Suppressor macrophage treated with lipopolysaccharide for 4 hours (primary cell): ENCODE measurements at places on chromosomes 6 and 20.

DNA sequence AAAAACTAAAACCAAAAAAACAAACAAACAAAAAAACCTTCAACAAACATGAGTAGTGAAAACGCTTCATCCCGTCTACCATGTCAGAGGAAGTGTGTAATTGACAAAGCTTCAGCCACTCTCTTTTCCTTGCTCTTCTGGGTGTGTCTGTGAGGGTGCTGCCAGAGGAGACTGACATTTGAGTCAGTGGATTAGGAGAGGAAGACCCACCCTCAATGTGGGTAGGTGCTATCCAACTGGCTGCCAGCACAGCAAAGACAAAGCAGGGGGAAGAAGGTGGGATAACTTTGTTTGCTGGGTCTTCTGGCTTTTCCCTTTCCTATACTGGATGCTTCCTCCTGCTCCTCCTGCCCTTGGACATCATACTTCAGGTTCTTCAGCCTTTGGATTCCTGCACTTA lies 145.6 kb downstream of the TASP1 start:
- no peak for DNase-seq

DNA sequence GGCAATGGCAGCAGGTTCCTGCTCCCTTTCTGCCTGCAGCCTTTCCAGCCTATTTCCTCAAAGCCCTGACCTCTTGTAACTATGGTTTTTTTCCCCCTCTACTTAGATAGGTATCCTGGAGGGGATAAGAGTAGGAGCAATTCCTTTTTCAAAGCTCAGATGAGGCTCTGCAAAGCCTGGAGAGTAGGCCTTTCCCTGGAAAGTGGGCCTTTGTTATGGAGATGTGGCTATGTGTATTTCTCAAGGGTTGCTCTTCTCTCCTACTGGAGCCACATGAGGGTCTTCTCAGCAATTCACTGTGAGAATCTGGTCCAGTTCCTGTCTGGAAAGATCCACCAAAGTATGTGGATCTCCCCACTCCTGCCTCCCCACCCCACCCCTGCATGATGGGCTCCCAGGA lies 96.0 kb downstream of the DTD1 start:
- no peak for DNase-seq

DNA sequence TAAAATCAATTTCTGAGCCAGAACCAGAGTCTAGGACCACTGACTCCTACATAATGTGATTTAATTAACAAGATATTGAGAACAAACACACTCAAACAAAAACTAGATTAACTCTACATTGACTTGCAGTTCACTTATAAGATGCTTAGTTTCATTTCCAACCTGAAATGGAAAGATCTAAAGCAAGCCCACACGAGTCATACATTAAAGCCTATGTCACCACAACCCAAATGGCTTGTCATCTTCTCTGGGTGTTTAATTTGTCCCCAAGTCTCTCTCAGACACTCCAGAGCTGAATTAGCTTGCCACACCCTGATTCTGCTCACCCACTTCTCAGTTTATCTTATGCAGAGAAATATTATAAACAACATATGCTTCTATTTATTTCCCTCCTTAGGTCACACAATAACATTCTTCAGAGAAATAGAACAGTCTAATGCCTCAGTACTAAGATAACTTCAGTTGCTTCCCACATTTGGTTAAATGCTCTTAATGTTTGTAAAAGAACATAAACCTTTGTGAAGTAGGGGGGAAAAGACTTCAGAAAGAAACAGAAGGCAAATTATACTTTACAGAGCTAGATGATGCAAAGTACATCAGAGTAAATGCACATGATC lies 8.8 kb upstream of the FBXO30 start:
- no peak for DNase-seq

- DNase-seq, result no peak
Observed at GRCh38 chr20:3925113-3925695, 36.0 kb downstream of the PANK2 start.

GRCh38 chr6:167497428-167498056 lies 172.7 kb downstream of the TTLL2 start:
- DNase-seq, result no peak

GRCh38 chr6:131586543-131586942 lies 13.5 kb downstream of the ARG1 start:
- DNase-seq, result no peak

DNA sequence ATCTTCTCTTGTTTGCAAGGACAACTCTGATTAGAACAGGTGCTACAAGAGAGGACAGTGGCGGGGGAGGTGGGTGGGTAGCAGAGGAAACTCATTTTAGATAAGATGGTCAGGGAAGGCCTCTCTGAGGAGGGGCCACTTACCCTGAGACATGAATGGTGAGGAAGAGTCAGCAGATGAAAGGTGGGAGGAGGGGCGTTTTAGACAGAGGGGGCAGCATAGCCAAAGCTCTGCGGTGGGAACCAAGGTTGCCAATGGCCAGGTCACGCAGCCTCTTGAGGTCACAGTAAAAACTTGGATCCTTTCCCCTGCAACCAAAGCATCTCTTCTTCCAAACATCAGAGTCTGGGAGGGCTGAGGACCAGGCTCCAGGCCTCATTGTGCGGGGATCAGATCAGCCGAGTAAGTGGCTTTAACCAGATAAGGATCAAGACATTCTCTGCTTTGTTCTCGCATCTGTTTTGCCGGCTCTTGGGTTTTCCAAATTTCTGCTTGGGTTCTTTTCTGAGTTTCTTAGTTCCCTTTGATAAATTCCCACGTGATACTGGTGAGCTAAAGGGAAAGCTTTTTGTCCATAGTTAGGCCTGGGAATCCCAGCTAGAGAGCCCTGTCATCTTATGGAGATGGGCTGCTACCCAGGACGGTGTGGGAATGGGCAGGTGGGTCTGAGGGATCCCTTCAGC lies 5.5 kb upstream of the CD40 start:
- DNase-seq, result no peak

- DNase-seq, result peak; percentile 9
Observed at GRCh38 chr20:6976106-6976900, 208.8 kb downstream of the BMP2 start.

GRCh38 chr6:153001767-153002612 lies 519 bp downstream of the MTRF1L start:
- DNase-seq, result peak; percentile 23

- DNase-seq, result no peak
Observed at GRCh38 chr6:35681298-35681697, 7.4 kb downstream of the FKBP5 start.

- DNase-seq, result no peak
Observed at GRCh38 chr6:112096901-112097300, 9.5 kb downstream of the FAM229B start.

DNA sequence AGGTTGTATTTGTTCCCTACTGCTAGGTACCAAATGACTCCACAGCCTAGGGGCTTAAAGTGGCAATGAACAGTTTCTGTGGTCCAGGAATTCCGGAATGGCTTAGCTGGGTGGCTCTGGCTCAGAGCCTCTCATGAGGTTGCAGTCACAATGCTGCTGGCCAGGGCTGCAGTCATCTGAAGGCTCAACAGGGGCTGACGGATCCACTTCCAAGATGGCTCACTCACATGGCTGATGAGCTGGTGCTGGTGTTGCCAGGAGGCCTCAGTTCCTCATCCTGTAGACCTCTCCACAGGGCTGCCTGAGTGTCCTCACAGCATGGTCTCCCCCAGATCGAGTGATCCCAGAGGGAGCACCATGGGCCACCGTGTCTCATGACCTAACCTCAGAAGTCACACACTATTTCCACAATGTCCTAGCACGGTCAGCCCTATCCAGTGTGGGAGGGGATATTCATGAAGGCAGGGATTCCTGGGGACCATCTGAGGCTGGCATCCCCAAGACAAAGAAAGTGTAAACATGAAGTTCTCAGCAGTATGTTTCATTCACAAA lies 19.0 kb upstream of the BPI start:
- DNase-seq, result no peak
